ENCODE measurements at places on chromosomes 1 and 21.
A peak's percentile ranks its signal among the peaks of the same experiment; 100 is the strongest.

GRCh38 chr1:186799689-186800054 is 29.1 kb upstream of the PLA2G4A start:
- DNase-seq: no peak

GRCh38 chr1:183807549-183808168 is 2.7 kb downstream of the RGL1 start:
- peak; percentile 19 for DNase-seq

GRCh38 chr21:42356650-42357049 is 5.9 kb upstream of the TFF2 start:
- DNase-seq: no peak

DNA sequence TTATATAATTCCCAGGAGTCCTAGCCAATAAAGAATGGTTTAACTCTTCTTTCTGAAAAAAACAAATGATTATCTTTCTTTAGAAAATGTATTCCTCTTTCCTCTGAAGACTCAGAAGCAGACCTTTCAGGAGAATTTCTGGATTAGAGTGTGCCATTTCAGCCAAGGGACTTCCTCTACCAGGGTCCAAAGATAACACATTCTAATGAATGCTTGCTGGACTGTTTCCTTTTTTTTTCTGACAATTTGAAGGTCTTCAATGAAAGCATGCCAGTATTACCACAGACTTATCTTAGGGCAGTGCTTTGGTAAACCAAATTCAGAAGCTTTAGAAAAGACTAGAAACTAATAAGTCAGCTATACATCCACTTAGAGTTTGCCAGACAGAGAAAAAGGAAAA is 80.5 kb downstream of the RERE start:
- DNase-seq: no peak

- no peak for DNase-seq
These were observed 102.3 kb upstream of the LPGAT1 start for GRCh38 chr1:211932933-211933254.

DNA sequence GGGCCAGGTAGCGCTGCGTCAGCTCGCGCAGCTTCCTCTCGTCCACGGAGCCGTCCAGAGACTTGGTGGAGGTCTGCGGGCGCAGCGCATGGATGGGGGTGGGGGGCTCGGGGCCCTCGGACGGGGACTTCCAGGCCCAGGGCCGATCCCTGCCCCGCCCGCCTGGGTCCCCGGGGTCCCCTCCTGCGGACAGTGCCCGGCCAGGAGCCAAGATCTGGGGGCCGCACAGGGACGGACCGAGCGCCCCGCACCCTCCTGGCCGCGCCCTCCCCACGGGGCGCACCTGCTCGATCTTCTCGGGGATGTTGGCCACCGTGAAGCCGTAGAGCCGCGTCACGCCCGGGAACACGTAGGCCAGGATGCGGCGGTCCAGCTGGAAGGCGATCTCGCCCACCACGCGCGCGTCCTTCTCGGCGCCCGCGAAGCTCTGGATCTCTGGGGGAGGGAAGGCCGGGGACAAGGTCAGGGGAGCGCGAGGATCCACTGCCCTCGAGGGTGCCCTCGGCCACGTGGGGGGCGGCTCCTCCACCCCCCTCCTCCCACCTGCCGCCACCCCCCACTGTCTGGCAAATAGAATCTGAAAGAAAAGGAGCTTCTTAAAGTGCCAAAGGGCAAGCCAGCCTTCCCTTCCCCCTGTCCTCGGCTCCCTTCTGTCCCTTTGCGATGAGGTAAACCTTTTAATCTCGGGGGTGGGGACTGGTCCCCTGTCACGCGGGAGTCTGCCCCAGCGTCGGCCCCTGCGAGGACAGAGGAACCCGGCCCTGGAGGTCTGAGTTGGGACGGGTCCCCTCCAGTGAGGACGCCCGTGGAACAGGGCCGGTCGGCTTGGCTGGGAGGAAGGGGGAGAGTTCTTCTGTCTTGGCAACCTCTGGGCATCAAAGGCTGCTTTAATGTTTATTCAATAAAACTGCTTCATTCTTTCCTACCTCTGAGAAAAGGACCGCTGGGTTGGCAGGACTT is 6.5 kb upstream of the FTCD start:
- DNase-seq: no peak

DNA sequence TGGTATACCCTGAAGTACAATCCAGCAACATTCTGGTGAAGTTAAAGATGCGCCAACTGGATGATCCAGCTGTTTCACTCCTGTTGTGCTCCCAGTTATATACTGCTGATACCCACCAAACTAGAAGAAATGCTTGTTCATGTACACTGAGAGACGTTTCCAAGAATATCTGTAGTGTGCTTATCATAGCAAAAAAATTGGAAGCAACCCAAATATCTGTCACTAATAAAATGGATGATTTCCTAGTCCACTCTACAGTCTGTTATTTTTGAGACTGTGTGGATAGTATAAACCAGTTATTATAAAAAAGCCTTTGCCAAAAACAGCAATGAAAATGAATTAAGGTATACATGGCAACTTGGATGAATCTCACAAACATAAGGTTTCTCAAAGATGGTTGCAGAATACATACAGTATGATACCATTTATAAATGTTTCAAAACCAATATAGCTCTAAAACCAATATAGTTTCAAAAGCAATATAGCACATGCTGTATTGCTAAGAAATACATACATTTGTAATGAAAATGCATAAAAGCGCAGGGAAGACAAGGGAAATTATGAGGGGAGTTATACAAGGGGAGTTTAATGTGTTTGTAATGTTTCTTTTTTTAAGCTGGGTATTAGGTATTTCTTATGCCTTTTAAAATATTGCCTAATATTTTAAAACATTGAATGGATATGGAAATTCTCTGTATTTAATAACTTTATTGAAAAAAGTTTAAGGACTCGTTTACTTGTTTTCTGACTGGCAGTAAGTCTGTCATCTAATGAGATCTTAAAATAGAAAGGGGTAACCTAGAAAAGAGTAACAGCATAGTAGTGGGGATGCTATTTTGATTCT is 36.5 kb downstream of the GPSM2 start:
- no peak for DNase-seq

- no peak for DNase-seq
These were observed 5.4 kb downstream of the VTCN1 start for GRCh38 chr1:117205368-117205767.
